ENCODE measurements at places on chromosomes 16 and 17.

GRCh38 chr17:81035521-81036196, 708 bp downstream of the BAIAP2 start:
- DNase-seq, result no peak

GRCh38 chr17:72282439-72283029, 161.7 kb downstream of the SOX9 start:
- no peak for DNase-seq

GRCh38 chr17:77438241-77439188, 297.7 kb downstream of the SEC14L1 start:
- no peak for DNase-seq

DNA sequence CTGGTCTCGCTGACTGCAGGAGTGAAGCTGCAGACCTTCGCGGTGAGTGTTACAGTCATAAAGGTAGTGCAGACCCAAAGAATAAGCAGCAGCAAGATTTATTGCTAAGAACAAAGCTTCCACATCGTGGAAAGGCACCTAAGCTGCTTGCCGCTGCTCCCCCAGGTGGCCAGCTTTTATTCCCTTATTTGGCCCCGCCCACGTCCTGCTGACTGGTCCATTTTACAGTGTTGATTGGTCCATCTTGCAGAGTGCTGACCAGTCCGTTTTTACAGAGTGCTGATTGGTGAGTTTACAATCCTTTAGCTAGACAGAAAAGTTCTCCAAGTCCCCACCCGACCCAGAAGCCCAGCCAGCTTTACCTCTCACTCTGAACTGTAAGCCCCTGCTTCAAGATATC, 227.8 kb downstream of the ABCC12 start:
- no peak for DNase-seq

- DNase-seq, result no peak
Measured at GRCh38 chr17:17942846-17943245, 29.4 kb downstream of the TOM1L2 start.

All from NCI-H774 (cell line).